Spinal cord (tissue), 10 donors: ENCODE measurements at places on chromosomes 5 and 9. TPM values are rescaled to one million over a fixed set of nuclear protein-coding genes. Genes with fewer than 3 reads are reported as not detected.

The NR4A3 gene
- 2.4 TPM for total RNA-seq

The IQGAP2 gene
- 21.6 TPM for total RNA-seq

The SOX30 gene
- total RNA-seq = not detected

The SLC6A19 gene
- 0.10 TPM for total RNA-seq

The PLAC8L1 gene
- 0.39 TPM for total RNA-seq

The TNC gene
- total RNA-seq = 85.7 TPM

The PCDHGB6 gene
- 10.0 TPM for total RNA-seq

The DBN1 gene
- 49.6 TPM for total RNA-seq

- H3K4me3 ChIP-seq = no peak overlapping the region
- H3K27ac ChIP-seq = no peak overlapping the region
- peak; percentile 8 for DNase-seq
These were observed 17.6 kb downstream of the C9orf43 start for GRCh38 chr9:113428062-113428615.

DNA sequence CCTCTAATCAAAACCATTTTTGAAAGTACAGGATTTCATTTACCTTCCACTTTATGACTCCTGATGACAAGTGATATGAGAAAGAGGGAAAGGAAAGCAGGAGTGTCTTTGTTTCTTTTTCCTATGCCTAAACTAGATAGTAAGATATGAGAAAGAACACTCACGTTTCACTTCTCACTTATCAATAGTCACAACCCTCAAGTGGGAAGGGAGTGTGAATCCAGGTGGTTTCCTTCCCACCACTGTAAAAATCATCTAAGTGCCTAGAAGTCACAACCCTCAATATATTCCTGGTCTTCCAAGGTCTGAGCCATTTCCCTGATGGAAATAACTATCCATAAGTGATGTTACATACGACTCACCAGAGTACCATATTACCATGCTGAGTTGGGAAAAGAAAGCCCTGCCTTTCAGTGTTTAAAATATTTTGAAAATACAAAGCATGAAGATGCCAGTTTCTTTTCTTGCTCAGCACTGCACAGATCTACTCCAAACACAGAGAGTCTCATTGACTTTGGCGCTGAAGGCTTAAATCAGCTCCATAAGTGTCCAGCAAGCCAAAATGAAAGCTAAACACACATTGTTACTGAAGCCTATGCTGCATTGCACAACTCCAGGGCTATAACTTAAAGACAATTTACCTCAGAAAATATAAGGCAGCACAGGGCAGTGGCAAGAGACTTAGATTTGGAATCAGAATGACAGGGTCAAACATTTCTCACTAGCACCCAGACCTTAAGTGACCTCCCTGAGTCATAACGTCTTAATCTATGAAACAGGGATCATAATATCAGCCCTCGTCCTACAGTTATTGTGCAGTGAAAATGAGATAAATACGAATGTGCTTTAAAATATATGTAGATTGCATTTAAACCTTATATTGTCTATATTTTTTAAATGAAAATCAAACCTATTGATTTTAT is 301.2 kb downstream of the KIAA0825 start:
- H3K27me3 ChIP-seq = no peaks in the 10 kb centered on the region
- no peak overlapping the region for H3K4me3 ChIP-seq
- DNase-seq = no peak
- H3K36me3 ChIP-seq = no peaks in the 10 kb centered on the region

GRCh38 chr5:64292611-64293215 is 127.1 kb downstream of the RNF180 start:
- no peaks in the 10 kb centered on the region for H3K36me3 ChIP-seq
- DNase-seq = no peak
- no peaks in the 10 kb centered on the region for H3K27me3 ChIP-seq
- H3K4me1 ChIP-seq = no peaks in the 10 kb centered on the region

DNA sequence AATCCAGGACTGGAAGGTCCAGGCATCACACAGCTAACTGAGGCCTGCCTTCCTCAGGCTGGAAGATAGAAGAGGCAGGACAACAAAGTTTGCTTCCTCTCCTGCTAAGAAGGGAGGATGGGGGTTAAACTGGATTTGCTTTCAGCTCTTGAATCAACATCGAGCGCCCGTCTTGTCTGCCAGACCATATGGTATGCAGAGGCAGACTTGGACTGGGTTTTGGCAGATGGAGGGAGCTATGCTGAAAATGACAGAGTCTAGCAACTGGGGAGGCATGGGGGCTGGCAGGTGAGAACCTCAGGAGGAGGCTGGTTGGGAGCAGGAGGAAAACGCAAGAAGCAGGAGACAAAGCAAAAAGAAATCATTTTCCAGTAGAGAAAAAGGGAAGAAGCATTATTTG is 289.5 kb upstream of the IL12B start:
- H3K4me1 ChIP-seq = no peaks in the 10 kb centered on the region
- no peaks in the 10 kb centered on the region for H3K27me3 ChIP-seq
- no peak for DNase-seq
- H3K36me3 ChIP-seq = no peaks in the 10 kb centered on the region
- no peak overlapping the region for H3K4me3 ChIP-seq

DNA sequence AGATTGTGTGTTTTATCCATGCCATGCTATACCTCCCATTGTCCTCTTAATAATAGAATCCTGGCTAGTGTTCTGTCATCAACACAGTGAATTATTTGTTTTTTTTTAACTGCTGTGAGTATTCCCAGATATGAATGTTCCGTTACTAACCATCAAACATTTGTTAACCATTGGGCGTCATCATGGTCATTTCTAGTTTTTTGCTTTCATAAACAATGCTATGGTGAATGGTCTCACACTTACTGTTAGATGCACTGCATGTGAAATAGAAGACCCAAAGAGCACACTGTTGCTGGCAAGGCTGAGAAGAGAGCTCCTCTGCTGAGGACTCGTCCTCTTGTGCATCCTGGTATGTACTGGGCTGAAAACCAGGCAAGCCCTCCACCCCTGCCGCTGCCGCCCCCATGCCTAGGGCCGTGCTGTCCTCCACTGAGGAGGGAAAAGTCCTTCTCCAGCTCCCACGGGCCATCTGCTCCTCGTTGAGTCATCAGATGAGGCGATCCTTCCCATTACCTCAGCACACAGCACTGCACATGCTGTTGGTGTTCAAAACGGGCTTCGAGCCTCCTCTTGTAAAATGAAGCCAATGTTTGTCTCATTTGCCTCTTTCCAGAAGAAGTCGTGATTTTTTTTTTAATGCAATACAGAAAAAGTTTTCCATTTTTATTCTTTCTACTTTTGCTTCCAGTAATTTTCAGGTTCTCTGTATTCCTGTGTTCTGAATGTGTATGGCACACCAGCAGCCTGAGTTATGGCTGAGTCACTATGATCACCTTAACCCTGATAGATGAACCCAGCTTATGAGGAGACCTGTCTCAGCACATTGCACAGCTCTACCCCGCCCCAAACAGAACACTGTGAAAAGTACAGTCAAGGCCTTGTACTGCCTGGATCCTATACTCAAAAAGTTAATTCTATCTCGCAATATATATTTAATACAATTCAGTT is 219.0 kb downstream of the AOPEP start:
- no peaks in the 10 kb centered on the region for H3K27me3 ChIP-seq
- H3K27ac ChIP-seq = no peak overlapping the region
- H3K36me3 ChIP-seq = peaks cover 9% of the 10 kb centered on the region

DNA sequence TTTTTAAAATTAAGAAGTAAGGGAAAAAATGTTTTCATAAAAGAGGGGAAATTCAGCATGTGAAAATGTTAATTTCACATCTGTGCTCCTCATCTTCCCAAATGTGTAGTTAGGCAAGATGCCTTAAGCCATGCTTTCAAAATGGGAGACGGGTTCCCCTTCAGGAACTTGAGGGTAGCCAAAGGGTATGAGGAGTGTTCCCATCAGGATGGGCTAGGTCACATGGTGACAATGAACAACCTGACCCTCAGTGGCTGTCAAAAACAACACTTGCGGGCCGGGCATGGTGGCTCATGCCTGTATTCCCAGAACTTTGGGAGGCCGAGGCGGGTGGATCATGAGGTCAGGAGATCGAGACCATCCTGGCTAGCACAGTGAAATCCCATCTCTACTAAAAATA is 178.0 kb downstream of the ACTL7B start:
- peaks cover 7% of the 10 kb centered on the region for H3K4me1 ChIP-seq
- no peak for DNase-seq
- no peaks in the 10 kb centered on the region for H3K27me3 ChIP-seq
- H3K27ac ChIP-seq = no peak overlapping the region

GRCh38 chr5:55338092-55338613 is 30.4 kb downstream of the MTREX start:
- no peak overlapping the region for H3K27ac ChIP-seq
- no peak overlapping the region for H3K4me3 ChIP-seq
- no peaks in the 10 kb centered on the region for H3K27me3 ChIP-seq
- DNase-seq = no peak
- H3K36me3 ChIP-seq = peaks cover 6% of the 10 kb centered on the region
- no peaks in the 10 kb centered on the region for H3K4me1 ChIP-seq

GRCh38 chr5:58922461-58923171 is 339.7 kb downstream of the RAB3C start:
- no peaks in the 10 kb centered on the region for H3K27me3 ChIP-seq
- H3K27ac ChIP-seq = peak overlapping the region; percentile 74
- DNase-seq = no peak
- peaks cover 16% of the 10 kb centered on the region for H3K4me1 ChIP-seq
- no peaks in the 10 kb centered on the region for H3K36me3 ChIP-seq

GRCh38 chr9:95923794-95924193 is 48.3 kb downstream of the ERCC6L2 start:
- no peak overlapping the region for H3K4me3 ChIP-seq
- no peak overlapping the region for H3K27ac ChIP-seq

- no peak overlapping the region for H3K27ac ChIP-seq
- no peaks in the 10 kb centered on the region for H3K4me1 ChIP-seq
These were observed 279.6 kb downstream of the ARRDC3 start for GRCh38 chr5:91103353-91104061.

DNA sequence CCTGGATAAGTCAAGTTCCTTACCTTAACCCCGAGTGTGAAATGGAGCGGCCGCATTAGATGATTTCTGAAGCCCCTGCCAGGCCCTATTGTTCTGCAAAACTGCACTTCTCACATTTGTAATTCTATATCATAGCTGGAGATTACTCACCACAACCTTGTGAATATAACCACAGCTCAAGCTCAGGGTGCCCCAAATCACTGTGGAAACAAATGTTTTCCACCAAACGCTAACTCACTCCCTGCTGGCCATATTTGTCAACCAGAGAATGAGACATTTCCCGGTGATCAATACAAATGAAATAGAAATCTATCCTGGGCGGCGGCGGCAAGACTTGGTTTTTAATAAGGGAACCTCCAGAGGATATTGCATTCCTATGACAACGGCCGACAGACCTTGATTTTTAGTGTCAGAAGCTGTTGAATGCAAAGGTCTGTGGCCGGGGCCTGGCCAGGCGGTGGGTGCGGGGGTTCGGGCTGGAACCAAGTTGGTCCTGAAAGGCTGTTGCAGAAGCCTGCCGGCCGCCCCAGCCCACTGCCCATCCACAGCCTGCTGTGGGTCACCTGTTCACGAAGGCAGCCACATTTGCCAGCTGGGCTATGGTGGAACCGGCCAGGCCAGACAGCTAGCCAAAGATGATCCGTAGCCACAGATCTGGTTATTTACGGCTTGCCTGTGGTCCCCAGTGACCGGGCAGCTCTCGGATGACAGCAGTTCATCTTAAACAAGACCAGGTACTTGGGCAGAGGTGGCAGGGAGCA is 93.9 kb upstream of the LMX1B start:
- H3K4me3 ChIP-seq = no peak overlapping the region
- H3K27ac ChIP-seq = no peak overlapping the region
- peaks cover 22% of the 10 kb centered on the region for H3K4me1 ChIP-seq

- no peak for DNase-seq
- no peak overlapping the region for H3K4me3 ChIP-seq
- H3K4me1 ChIP-seq = no peaks in the 10 kb centered on the region
- H3K27me3 ChIP-seq = no peaks in the 10 kb centered on the region
These were observed 17.8 kb upstream of the CCNB1 start for GRCh38 chr5:69148981-69149675.

GRCh38 chr9:108863891-108864290 is 1.8 kb downstream of the ACTL7A start:
- H3K4me1 ChIP-seq = peaks cover 4% of the 10 kb centered on the region
- no peaks in the 10 kb centered on the region for H3K27me3 ChIP-seq
- H3K27ac ChIP-seq = no peak overlapping the region
- H3K4me3 ChIP-seq = no peak overlapping the region

DNA sequence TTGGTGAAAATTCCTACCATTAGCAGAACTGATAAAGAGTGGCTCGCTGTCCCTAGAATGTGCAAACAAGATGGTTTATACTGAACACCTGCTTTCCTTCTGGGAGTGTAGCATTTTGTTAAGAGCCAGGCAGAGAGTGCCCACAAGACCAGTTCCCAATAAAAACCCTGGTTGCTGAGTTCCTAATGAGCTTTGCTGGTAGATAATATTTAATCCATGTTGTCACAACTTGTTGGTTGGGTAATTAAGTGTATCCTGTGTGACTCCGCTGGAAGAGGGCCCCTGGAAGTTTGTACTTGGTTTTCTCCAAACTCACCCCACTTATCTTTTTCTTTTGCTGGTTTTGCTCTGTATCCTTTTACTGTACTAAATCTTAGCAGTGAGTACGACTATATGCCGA is 39.5 kb upstream of the GOLGA1 start:
- no peak for DNase-seq
- no peak overlapping the region for H3K27ac ChIP-seq
- no peaks in the 10 kb centered on the region for H3K4me1 ChIP-seq
- peaks cover 3% of the 10 kb centered on the region for H3K36me3 ChIP-seq
- no peak overlapping the region for H3K4me3 ChIP-seq

GRCh38 chr9:81790166-81790565 is 100.8 kb upstream of the TLE1 start:
- H3K27ac ChIP-seq = no peak overlapping the region
- H3K27me3 ChIP-seq = no peaks in the 10 kb centered on the region
- no peaks in the 10 kb centered on the region for H3K36me3 ChIP-seq
- no peaks in the 10 kb centered on the region for H3K4me1 ChIP-seq
- no peak overlapping the region for H3K4me3 ChIP-seq
- no peak for DNase-seq

DNA sequence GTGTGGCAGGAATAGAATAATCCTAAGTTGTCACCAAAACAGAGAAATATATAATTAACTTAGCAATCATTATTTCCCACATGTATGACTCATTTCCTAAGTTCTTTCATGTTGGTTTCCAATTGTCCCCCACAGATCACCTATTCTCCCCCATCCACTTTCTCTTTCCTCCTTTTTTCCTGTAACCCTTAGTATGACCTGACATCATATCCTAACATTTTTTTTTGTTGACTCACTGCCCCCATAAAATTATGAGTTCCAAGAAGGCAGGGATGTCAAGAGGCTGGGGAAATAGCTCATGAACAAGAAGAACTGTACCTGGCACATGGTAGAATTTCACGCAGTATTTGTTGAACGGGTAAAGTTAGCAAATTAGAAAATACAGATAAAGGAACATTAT is 186.7 kb downstream of the DCP2 start:
- DNase-seq = no peak
- no peak overlapping the region for H3K27ac ChIP-seq

GRCh38 chr9:33795819-33796218 is 458 bp downstream of the PRSS3 start:
- H3K4me1 ChIP-seq = no peaks in the 10 kb centered on the region
- no peaks in the 10 kb centered on the region for H3K36me3 ChIP-seq
- H3K27ac ChIP-seq = no peak overlapping the region

- DNase-seq = no peak
- no peak overlapping the region for H3K27ac ChIP-seq
- H3K36me3 ChIP-seq = peaks cover 24% of the 10 kb centered on the region
- H3K4me1 ChIP-seq = peaks cover 76% of the 10 kb centered on the region
These were observed 19.1 kb downstream of the CAMSAP1 start for GRCh38 chr9:135888126-135888765.
